ENCODE measurements at places on chromosomes 11 and 22. TPM values are rescaled to one million over a fixed set of nuclear protein-coding genes. Genes with fewer than 3 reads are reported as not detected.

- no peaks in the 10 kb centered on the region for H3K27me3 ChIP-seq
- H3K4me3 ChIP-seq: no peak overlapping the region
- DNase-seq: no peak
- no peaks in the 10 kb centered on the region for H3K4me1 ChIP-seq
These were observed 213.0 kb upstream of the E2F8 start for GRCh38 chr11:19453651-19454257.

DNA sequence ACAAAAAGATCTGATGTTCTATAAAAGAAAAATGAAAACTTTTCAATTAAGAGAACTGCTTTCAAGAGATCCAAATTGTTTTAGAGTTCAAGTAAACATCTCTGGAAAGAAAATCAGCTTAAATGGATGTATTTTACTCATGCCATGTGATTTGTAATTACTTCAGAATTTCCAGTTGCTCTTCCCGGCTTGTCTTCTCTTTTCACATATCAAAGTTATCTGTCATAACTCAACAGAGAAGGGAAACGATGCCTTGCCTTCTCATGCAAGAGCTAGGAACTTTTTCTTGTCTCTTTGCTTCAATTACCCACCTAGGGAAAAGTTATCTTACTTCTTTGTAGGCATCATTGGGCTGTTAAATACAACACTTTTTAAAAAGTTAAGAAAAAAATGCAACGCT lies 255.2 kb upstream of the POU2AF2 start:
- H3K36me3 ChIP-seq: no peaks in the 10 kb centered on the region
- H3K4me1 ChIP-seq: peaks cover 8% of the 10 kb centered on the region
- no peak overlapping the region for H3K27ac ChIP-seq
- no peak overlapping the region for H3K4me3 ChIP-seq
- DNase-seq: no peak
- no peaks in the 10 kb centered on the region for H3K27me3 ChIP-seq

TMEM132A gene
- 13.9 TPM for total RNA-seq

GRCh38 chr11:104668797-104669463 lies 229.3 kb downstream of the CASP12 start:
- DNase-seq: no peak
- no peaks in the 10 kb centered on the region for H3K4me1 ChIP-seq
- H3K27me3 ChIP-seq: no peaks in the 10 kb centered on the region
- no peak overlapping the region for H3K27ac ChIP-seq
- no peak overlapping the region for H3K4me3 ChIP-seq

GLB1L2 gene
- 5.1 TPM for total RNA-seq

TSGA10IP gene
- not detected for total RNA-seq

C11orf86 gene
- not detected for total RNA-seq

- DNase-seq: peak; percentile 79
- peak within 1 kb of the TSS; percentile 41 for H3K4me3 ChIP-seq
- no peaks in the 10 kb centered on the region for H3K27me3 ChIP-seq
- peaks cover 22% of the 10 kb centered on the region for H3K4me1 ChIP-seq
- H3K36me3 ChIP-seq: no peaks in the 10 kb centered on the region
These were observed at the start of gene C11orf52 for GRCh38 chr11:111918390-111919256. C11orf52 (plus strand) TSS chr11:111918913; CDS start chr11:111918973, 60 bp downstream.
